ENCODE measurements at places on chromosomes 3 and 15. TPM values are rescaled to one million over a fixed set of nuclear protein-coding genes. Genes with fewer than 3 reads are reported as not detected.

Gene MAP6D1
- total RNA-seq = 1.7 TPM

Gene SPG11
- total RNA-seq = 29.8 TPM

Gene CD200R1
- not detected for total RNA-seq

Gene NR1I2
- total RNA-seq = not detected

- DNase-seq = peak; percentile 68
Observed at GRCh38 chr3:168847291-168847883, 751.7 kb upstream of the GOLIM4 start.

DNA sequence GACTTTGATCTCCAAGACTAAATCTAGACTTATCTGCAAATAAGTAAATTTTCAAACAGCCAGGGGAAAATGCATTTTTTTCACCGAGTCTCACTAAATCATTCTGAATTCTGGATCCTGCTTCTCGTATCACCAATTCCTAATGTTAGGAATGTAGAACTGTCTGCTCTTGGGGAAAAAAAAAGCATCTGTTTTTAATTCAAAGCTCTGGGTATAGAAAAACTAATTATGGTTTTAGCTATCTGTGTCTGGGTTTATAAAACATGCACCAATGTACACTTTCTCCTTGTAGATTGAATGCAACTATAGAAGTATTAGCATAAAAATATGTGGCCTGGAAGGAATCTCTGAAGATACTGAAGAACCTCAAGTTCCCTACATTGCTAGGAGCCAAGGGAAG lies 4.8 kb upstream of the CDAN1 start:
- DNase-seq = no peak

DNA sequence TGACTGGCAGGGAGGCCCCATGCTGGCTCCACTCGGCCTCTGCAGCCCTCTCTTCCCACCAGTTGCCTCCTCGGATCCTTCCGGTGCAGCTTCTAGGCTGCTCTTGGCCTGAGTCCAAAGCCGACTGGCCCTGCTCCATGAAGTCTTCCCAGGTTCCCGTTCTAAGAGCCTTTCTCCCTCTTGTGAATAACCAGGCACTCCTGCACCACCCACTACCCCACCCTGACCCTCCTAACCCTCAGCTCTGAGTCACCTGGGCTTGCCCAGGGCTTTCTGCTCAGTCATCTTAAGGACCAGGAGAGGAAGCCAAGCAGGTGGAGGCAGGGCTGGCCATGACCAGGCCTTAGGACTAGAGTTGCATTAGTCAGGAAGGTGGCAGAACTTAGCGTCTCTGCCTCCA lies 28.1 kb upstream of the CNBP start:
- DNase-seq = peak; percentile 74

DNA sequence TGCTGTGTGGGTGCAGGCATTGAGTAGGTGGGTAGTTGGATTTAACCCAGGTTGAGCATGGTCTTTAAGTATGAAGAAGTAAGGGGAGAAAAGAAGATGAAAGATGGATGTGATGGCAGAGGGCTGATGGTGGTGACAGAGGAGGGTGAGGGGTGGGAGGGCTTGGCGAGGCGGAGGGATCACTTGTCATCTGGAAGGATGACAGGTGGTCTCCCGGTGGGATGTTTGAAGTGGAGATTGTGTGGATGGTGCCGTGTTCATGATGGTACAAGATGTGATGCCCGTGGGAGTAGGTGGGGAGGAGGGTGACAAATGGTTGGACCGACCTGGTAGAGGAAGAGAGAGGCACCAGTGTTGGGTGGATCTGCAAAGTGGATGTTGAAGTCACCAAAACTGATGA lies 208.8 kb downstream of the RPLP1 start:
- no peak for DNase-seq

- DNase-seq = peak; percentile 4
Observed at GRCh38 chr3:155970398-155970797, 99.9 kb downstream of the GMPS start.

DNA sequence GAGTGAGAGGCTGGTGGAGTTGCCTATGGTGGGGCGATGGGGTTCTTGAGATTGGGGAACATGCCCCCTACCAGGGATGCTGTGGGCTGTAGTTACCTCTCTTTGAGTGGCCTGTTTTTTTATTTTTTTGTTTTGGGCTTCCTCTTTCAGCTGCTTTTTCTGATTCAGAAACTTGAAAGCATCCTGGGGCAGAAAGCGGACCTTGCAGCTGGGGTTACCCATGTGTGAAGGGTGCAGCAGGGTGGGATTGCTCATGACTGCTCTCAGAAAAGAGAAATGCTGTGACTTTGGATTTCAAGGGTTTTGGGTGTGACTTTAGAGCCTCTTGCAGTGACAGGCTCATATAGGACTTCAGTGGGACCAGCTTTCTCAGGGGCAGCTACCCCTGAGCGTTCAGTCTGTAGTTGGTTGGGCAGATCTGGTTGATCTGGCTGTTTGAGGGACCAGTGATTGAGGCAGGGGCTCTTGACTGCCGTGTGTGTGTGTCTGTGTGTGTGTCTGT lies 1.8 kb downstream of the LIMD1 start:
- DNase-seq = no peak

- no peak for DNase-seq
Observed at GRCh38 chr15:75095594-75095993, 72.2 kb downstream of the PPCDC start.

DNA sequence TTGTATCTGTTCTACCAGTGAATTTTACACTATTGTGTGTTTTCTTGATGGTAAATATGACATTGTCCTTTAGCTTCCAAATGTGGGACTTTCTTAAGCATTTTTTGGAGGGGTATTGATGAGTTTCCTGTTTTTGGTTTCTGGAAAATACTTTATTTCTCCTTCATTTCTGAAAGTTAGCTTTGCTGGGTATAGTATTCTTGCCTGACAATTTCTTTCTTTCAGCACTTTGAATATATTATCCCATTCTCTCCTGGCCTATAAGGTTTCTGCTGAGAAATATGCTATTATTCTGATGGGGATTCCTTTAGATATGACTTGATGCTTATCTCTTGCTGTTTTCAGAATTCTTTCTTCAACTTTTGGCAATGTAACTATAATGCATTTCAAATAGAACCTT lies 15.4 kb upstream of the ATP2C1 start:
- no peak for DNase-seq

DNA sequence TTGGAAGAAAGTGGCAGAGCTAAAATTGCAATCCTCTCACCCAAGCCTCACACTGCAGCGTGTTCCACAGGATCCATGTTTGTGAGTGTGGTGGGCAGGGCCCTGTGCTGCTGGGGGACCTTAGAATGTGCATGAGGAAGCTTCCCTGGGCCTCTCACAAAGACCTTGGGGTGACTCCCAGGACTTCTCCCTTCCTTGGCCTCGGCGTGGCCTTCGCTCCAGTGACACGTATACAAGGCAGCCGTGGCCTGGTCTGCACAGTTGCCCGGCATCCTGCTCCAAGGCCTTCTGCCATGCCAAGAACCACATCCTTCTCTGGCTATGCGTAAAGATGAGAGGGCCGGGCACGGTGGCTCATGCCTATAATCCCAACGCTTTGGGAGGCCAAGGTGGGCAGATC lies 196.4 kb downstream of the UACA start:
- DNase-seq = no peak

GRCh38 chr3:74267588-74268184 lies 346.8 kb downstream of the CNTN3 start:
- peak; percentile 43 for DNase-seq

DNA sequence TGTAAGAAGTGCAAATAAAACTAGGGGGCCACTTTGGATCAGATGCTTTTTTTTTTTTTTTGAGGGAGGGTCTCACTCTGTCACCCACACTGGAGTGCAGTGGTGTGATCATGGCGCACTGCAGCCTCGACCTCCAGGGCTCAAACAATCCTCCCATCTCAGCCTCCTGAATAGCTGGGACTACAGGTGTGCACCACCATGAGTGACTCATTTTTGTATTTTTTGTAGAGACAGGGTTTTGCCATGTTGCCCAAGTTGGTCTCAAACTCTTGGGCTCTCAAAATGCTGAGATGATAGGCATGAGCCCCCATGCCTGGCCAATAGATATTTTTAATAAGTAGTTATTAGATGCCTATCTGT lies 20.8 kb downstream of the CCR1 start:
- DNase-seq = no peak

GRCh38 chr3:128307781-128308469 lies 154.6 kb downstream of the EEFSEC start:
- DNase-seq = no peak

DNA sequence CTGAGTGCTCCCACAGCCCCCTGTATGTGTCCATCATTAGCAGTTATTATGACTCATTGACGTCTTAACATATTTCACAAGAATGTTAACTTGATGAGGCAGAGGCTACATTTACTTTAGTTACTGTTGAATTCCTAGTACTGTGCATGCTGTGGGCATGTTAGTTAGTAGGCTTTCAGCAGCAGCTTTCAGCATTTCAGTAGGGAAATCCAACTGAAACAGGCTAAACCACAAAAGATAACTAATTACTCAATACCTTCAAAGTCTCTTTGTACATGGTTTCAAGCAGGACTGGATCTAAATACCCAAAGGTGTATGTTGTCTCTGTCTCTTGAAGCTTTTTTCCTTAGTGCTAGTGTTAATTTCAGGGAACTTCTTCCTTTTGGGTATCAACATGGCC lies 229.9 kb upstream of the SUCLG2 start:
- DNase-seq = no peak

DNA sequence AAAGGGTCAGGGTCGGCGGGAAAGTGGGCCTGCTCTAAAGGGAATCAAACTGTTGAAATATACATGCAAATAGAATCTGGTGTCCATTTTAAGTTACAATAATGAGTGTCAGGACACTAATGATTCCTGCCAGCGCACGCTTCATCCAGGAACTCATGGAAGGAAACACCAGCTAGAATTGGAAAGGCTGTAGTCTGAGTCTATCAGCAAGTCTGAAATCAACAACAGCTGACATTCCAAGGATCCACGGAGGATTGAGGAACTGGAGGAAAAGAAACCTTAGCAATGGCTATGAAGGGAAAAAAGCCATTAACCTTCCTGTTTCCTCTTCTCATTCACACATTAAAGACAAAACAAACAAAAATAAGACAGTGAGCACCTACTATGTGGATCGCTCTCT lies 1063.1 kb downstream of the NTRK3 start:
- DNase-seq = no peak

- DNase-seq = no peak
Observed at GRCh38 chr15:100204211-100204610, 137.6 kb downstream of the ADAMTS17 start.

DNA sequence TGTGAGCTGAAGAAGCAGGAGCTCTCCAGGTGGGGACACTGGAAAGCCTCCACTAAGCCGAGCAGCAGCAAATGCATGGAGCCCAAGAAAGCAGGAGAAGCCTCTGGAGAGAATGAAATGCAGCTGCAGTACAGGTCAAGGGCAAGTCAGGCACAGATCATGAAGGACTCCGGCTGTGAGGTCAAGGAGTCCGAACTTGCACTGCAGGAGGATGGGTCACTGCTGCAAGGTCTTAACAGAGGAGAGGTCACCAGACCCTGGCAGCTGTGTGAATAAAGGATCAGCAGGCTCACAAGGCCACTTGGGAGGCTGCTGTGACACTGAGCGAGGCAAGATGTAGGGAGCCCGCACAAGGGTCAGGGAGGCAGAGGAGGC lies 24.7 kb upstream of the SLC41A3 start:
- DNase-seq = no peak

- DNase-seq = no peak
Observed at GRCh38 chr15:97947465-97948260, 12.8 kb upstream of the ARRDC4 start.

DNA sequence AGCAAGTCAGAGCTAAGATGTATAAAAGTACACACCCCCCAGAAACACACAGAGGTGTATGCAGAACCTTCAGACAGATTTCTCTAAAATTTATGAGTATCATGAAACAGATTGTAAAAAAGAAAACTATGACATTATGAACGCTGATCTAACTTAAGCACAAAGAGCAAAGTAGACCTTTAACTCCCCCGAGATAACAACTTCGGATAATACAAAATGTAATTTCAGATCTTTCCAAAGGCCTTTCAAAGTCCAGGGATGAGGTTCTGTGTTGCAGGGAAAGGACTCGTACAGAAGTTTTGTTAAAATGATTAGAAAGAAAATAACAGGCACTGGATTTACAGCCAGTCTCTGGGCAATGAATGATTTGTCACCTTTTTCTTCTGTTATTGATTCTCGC lies 92.8 kb upstream of the FGF12 start:
- DNase-seq = no peak

- no peak for DNase-seq
Observed at GRCh38 chr3:164577667-164578210, 500.6 kb downstream of the SI start.

DNA sequence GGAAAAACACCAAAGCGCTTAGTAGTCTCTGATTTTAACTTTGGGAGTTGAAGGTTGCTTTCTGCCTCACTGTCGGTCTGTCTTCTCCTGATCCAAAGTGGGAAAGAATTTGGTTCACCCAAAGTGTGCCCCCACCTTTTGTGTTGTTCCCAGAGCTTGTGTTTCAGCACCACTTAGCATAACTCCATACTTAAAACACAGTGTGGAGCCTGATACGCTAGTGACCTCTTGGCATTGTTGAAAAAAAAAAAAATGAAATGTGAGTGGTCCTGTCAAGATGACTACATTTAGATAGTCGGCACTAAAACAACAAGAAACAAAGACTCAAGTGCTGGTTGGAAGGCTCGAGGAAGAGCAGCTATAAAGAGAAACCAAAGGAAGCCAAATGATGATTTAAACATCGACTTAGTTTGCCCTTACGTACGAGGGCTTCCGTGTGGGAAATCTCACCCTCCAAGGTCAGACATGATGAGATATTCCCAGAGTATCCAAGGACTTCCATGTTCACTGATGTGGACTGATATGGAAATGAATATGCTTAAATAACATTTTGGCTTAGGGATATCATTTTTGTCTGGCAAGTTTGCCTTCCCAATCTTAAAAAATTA lies 178.8 kb downstream of the MEIS2 start:
- DNase-seq = peak; percentile 43

- DNase-seq = no peak
Observed at GRCh38 chr3:183537295-183537730, 18.2 kb downstream of the KLHL6 start.

- no peak for DNase-seq
Observed at GRCh38 chr3:22665528-22665927, 537.6 kb upstream of the UBE2E2 start.

All from lung microvascular endothelial cell (primary cell).